Activated CD4-positive, CD25-positive, alpha-beta regulatory T cell (primary cell): ENCODE measurements at places on chromosomes 6 and 20.

GRCh38 chr20:58086763-58087561 lies 141.5 kb downstream of the ANKRD60 start:
- DNase-seq: no peak

DNA sequence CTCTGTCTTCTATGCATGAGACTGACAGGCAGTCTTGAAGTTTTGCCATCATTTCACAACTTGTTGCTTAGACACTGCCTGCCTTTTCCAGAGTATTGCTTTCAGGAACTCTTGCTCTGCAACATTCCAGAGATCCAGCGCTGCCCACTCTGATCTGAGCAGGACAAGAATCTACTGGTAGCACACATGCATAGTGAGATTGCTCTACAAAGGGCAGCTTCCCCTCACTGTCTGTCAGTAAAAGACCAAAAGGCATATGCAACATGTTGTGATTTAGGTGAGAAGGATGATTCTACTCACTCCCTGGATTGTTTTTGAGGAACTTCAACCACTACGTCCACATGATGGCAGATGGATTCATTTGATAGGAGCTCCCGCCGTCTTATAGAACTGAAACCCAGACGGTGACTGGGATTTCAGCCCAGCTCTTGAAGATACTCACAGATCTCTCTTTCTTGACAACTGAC lies 259.1 kb downstream of the ARID1B start:
- DNase-seq: no peak

GRCh38 chr6:74632196-74632875 lies 573.5 kb downstream of the COL12A1 start:
- DNase-seq: no peak

- no peak for DNase-seq
Observed at GRCh38 chr6:69026243-69026642, 391.2 kb downstream of the ADGRB3 start.

DNA sequence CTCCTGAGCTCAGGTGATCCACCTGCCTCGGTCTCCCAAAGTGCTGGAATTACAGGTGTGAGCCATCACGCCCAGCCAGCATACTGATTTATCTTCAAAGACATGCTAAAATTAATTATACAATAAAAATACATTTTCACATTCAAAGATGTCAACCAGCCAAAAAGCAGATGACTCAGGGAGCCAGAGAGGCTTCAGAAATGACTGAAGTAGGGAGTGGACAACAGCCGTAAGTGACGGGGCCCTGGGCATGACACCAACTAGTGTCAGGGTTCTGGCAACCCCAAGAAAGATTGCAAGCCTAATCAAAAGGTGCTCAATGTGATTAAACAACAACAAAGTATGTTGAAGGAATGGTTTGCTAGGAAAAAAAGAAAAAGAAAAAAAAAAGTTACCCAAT lies 28.4 kb downstream of the GPLD1 start:
- DNase-seq: no peak

DNA sequence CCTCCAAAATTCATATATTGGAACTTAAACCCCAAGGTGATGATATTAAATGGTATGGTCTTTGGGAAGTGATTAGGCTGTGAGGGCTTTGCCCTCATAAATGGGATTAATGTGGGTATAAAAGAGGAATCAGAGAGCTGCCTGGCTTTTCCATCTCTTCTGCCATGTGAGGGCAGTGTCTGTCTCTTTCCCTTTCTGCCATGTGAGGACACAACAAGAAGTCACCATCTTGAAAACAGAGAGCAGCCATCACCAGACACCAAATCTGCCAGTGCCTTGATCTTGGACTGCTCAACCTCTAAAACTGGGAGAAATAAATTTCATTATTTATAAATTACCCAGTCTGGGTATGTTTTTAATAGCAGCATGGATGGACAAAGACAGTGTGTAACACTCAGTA lies 263.0 kb downstream of the PAX1 start:
- DNase-seq: no peak

- DNase-seq: no peak
Observed at GRCh38 chr6:113980937-113981554, 10.1 kb upstream of the HDAC2 start.
